Tibial artery (tissue), 4 donors: ENCODE measurements at places on chromosomes 1 and 21.

DNA sequence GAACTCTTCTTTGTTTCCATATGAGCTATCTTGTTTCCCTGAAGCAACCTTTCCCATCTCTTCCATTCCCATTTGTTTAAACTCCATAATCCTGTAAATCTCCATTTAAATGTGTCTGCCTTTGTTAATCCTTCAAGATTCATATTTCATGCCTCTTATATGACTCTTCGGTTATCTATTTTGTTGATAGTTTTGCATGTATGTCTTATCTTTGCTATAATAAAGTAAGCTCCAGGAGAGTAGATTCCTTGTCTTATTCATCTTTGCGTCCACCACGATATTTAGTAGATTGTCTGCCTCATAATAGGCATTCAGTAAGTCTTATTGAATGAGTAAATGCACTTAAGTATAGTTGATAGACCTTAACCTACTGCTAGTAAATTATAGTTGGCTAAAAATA is 18.4 kb downstream of the CLIC4 start:
- DNase-seq = no peak
- no peaks in the 10 kb centered on the region for H3K4me1 ChIP-seq
- H3K27ac ChIP-seq = no peak overlapping the region
- H3K36me3 ChIP-seq = no peaks in the 10 kb centered on the region
- no peaks in the 10 kb centered on the region for H3K27me3 ChIP-seq

GRCh38 chr1:170461291-170461747 is 70.6 kb upstream of the GORAB start:
- H3K36me3 ChIP-seq = no peaks in the 10 kb centered on the region
- no peaks in the 10 kb centered on the region for H3K4me1 ChIP-seq
- no peak for DNase-seq

- no peak overlapping the region for H3K27ac ChIP-seq
- no peak overlapping the region for H3K4me3 ChIP-seq
- H3K27me3 ChIP-seq = no peaks in the 10 kb centered on the region
- no peak for DNase-seq
- peaks cover 78% of the 10 kb centered on the region for H3K36me3 ChIP-seq
- no peaks in the 10 kb centered on the region for H3K4me1 ChIP-seq
Observed at GRCh38 chr1:180981596-180982387, 40.9 kb downstream of the STX6 start.

GRCh38 chr1:154329551-154330131 is 4.3 kb downstream of the ATP8B2 start:
- no peak for DNase-seq
- H3K4me3 ChIP-seq = peak overlapping the region; percentile 90
- peak overlapping the region; percentile 96 for H3K27ac ChIP-seq

DNA sequence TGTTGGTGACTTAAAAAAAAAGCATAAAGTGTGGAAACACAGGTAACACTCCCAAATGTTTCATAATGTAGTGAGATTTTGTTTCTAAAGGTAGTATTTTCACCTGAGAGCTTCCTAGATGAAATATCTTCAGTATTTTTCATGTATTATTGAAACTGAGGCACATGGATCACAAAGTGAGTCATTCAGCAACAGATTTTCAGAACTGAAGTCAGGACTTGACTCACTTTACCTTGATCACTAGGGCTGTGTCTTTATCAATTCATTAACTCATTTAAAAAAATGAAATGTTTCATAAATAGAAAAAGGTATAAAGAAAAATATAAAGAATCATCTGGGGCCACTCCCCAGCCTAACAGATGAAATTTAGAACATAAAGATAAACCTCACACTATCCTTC is 66.5 kb upstream of the RCC1 start:
- no peak overlapping the region for H3K4me3 ChIP-seq
- H3K27me3 ChIP-seq = no peaks in the 10 kb centered on the region
- H3K4me1 ChIP-seq = peaks cover 14% of the 10 kb centered on the region

DNA sequence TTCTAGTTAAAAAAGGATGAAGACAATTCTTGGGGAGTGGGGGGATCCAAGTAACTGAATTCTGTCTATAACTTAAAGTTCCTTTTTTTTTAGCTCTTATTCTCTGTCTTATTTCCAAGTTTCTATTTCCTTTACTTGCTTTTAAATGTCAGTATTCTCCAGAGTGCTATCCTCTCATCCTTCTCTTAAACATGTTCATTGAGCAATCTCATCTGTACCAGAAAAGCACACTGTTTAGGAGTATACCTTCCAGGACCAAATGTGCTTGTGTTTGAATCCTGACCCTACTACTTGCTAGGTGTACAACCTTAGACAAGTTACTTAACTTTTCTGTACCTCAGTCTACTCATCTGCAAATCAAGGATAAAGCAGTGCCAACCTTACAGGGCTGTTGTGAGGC is 50.1 kb downstream of the AKT3 start:
- peaks cover 15% of the 10 kb centered on the region for H3K4me1 ChIP-seq
- H3K36me3 ChIP-seq = no peaks in the 10 kb centered on the region
- DNase-seq = no peak
- H3K27me3 ChIP-seq = no peaks in the 10 kb centered on the region

DNA sequence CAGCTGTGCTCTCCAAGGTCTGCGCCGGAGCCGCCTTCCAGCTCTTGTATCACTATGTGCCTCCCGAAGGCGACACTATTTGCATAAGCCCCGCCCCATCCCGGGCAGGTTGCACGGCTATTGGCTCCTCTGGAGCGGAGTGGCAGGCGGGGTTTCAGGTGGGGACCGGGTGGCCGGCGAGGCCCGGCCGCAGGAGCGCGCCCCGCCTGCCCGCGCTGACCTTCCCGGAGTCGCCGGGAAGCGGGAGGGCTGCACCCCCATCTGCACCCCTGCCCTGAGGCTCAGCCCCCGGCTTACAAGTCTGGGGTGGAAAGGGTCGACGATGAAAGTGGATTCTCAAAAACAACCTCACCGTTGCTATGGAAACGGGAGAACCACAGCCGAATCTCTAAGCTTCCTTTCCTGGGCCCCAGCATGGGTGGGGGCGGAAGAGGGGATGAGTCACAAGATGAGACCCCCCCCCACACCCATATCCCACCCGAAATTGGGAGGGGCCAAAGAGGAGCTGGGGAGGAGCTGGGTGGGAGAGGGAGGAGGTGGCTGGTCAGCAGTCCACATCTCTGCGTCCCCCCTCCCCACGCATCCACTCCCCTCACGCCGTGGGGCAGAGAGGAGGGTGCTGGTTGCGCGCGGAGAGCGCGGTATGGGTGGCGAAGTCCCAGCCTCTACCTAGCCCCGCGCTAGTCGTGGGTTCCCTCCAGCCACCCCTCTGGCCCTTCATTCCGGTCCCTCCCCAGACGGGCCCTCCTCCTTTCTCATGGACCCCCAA is at the start of gene HPCAL4:
Gene HPCAL4 (minus strand): TSS at position 51 of the 769 bp plus-strand sequence. CDS start 6,830 bp downstream, outside the sequence.
- DNase-seq = peak; percentile 80
- no peak within 1 kb of the TSS for H3K27ac ChIP-seq
- H3K36me3 ChIP-seq = no peaks in the 10 kb centered on the region

DNA sequence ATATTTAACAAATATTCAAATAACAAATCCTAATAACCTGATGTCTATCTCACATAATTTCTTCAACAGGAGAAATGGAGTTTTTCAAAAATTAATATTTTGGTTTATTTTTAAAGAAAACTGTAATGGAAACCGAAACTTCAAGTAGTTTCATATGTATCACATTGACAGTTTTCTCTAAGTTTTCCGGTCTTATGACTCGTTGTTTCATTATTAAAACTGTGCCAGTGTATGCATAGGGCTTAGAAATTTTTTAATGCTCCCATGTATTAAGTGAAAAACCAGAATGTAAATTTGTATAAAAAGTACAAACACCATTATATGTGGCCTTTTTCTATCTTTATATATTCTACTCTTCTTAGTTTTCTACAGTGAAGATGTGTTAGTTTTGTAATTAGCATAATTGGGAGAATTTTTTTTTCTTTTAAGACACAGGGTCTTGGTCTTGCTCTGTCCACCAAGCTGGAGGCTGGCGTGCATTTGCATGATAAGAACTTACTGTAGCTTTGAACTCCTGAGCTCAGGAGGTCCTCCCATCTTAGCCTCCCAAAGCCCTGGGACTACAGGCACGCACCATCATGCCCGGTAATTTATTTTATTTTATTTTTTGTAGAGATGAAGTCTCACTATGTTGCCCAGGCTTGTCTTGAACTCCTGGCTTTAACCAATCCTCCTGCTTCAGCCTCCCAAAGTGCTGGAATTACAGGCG is 43.9 kb upstream of the SAMSN1 start:
- no peak for DNase-seq
- H3K4me1 ChIP-seq = no peaks in the 10 kb centered on the region
- no peaks in the 10 kb centered on the region for H3K27me3 ChIP-seq
- H3K27ac ChIP-seq = no peak overlapping the region
- H3K4me3 ChIP-seq = no peak overlapping the region

- no peak for DNase-seq
- peak overlapping the region; percentile 23 for H3K4me3 ChIP-seq
- H3K36me3 ChIP-seq = no peaks in the 10 kb centered on the region
- no peaks in the 10 kb centered on the region for H3K4me1 ChIP-seq
Observed at GRCh38 chr1:22636927-22637326, 499 bp downstream of the C1QA start.

- no peak for DNase-seq
- peaks cover 10% of the 10 kb centered on the region for H3K4me1 ChIP-seq
- no peaks in the 10 kb centered on the region for H3K27me3 ChIP-seq
- H3K4me3 ChIP-seq = no peak overlapping the region
Observed at GRCh38 chr21:39159342-39160063, 23.7 kb downstream of the PSMG1 start.

- H3K36me3 ChIP-seq = peaks cover 8% of the 10 kb centered on the region
- no peaks in the 10 kb centered on the region for H3K4me1 ChIP-seq
- no peak for DNase-seq
- H3K4me3 ChIP-seq = no peak overlapping the region
Observed at GRCh38 chr21:37118187-37118826, 45.3 kb downstream of the TTC3 start.

GRCh38 chr1:46190539-46190938 is 7.7 kb downstream of the POMGNT1 start:
- no peak for DNase-seq
- H3K4me3 ChIP-seq = no peak overlapping the region
- H3K36me3 ChIP-seq = peaks cover 22% of the 10 kb centered on the region
- H3K27me3 ChIP-seq = no peaks in the 10 kb centered on the region

GRCh38 chr1:153567621-153568366 is 2.1 kb upstream of the S100A2 start:
- H3K4me3 ChIP-seq = peak overlapping the region; percentile 48
- H3K36me3 ChIP-seq = no peaks in the 10 kb centered on the region
- H3K27me3 ChIP-seq = no peaks in the 10 kb centered on the region
- H3K4me1 ChIP-seq = peaks cover 51% of the 10 kb centered on the region
- no peak for DNase-seq
- H3K27ac ChIP-seq = peak overlapping the region; percentile 94

- no peak overlapping the region for H3K4me3 ChIP-seq
- H3K36me3 ChIP-seq = no peaks in the 10 kb centered on the region
- DNase-seq = no peak
- no peak overlapping the region for H3K27ac ChIP-seq
- no peaks in the 10 kb centered on the region for H3K27me3 ChIP-seq
- H3K4me1 ChIP-seq = peaks cover 9% of the 10 kb centered on the region
Observed at GRCh38 chr1:221076391-221076811, 197.2 kb downstream of the HLX start.

- H3K27me3 ChIP-seq = no peaks in the 10 kb centered on the region
- H3K4me3 ChIP-seq = no peak overlapping the region
- no peak overlapping the region for H3K27ac ChIP-seq
- DNase-seq = no peak
- no peaks in the 10 kb centered on the region for H3K36me3 ChIP-seq
Observed at GRCh38 chr21:45900034-45900868, 81.3 kb upstream of the COL6A1 start.

DNA sequence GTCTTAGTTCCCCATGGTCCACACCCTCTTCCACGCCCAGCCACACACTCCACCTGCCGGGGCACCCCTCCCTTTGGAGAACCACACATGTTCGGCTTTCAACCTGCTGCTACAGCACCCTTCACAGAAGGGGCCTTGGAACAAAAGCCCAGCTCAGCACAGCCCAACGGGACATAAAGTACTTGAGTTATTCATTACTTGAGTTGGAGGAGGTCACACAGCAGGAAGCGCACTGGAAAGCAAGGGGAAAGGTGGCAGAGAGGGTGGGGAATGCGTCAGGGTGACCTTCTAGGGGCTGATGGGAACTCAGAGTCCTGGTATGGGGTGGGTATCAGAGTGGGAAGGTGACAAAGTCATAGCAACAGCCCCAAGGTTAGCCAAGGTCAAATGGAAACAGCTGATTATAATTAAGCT is 3.0 kb upstream of the ATP1B1 start:
- H3K4me1 ChIP-seq = peaks cover 34% of the 10 kb centered on the region
- no peaks in the 10 kb centered on the region for H3K27me3 ChIP-seq
- DNase-seq = no peak
- no peaks in the 10 kb centered on the region for H3K36me3 ChIP-seq

DNA sequence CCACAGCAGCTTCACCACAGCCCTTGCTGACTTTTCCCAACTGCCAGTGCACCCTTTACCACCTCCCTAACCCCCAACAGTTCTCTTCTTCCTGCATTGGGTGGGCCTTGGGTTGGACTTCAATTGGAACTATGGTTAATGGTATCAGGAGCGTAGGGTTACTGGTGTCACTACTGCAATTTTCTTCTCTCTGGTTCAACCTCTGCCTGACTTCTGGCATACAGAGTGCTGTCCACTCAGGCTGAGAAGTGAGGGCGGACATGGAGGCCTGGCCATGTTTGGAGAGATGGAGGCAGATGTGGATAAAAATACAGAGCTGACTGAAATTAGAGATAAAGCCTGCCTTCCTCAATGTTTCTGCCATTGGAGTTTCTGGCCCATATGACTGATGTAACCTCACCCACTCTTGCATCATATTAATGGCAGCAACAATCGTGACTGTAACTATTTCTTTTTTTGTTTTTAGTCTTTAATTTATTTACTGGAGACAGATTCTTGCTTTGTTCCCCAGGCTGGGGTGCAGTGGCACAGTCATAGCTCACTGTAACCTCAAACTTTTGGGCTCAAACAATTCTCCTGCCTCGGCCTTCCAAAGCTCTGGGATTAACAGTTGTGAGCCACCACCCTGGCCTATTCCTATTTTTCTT is 87.8 kb downstream of the NAV1 start:
- H3K27ac ChIP-seq = no peak overlapping the region
- DNase-seq = no peak
- H3K36me3 ChIP-seq = no peaks in the 10 kb centered on the region
- H3K27me3 ChIP-seq = no peaks in the 10 kb centered on the region

DNA sequence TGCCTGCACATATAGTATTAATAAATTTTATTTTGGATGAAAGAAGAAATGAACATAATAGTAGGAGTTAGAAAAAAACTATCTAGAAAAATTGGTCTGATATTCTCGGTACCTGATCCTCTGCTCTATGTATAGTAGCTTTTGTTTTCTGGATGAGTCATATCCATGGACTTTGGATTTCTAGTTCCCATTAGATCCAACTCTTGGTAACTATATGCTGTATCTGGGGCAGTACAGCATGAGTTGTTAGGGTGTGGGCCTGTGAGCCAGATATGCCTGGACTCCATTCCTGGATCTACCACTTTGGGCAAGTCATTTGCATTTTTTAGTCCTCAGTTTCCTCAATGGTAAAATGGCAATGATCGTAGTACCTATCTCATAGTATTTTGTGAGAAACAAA is 372.2 kb upstream of the PKN2 start:
- H3K27ac ChIP-seq = no peak overlapping the region
- H3K4me1 ChIP-seq = no peaks in the 10 kb centered on the region
- H3K27me3 ChIP-seq = no peaks in the 10 kb centered on the region

- no peak overlapping the region for H3K27ac ChIP-seq
- peaks cover 10% of the 10 kb centered on the region for H3K4me1 ChIP-seq
- H3K4me3 ChIP-seq = no peak overlapping the region
- no peaks in the 10 kb centered on the region for H3K27me3 ChIP-seq
Observed at GRCh38 chr1:96157101-96157500, 564.5 kb upstream of the PTBP2 start.
